Bronchial epithelial cell (primary cell): ENCODE measurements at places on chromosomes 4 and X.

GRCh38 chr4:113311047-113311446 is 261.6 kb downstream of the ANK2 start:
- peak; percentile 97 for DNase-seq

DNA sequence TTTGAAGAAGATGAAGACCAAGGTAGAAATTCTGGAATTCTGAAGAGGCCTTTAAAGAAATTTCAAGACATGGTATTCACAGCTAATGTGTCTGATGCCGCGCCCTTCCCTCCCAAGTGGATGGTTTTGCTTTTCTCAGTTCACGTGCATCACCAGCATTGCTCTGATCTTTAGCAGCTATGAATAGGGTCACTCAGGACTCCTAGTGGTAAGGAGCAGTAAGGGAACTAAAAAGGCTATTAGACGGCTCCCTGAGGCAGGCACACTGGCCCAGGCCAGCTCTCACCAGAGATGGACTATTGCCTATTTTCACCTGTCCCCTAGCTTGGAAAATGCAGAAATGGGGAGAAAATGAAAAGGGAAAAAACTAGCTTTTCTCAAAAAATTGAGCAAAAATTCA is 447.5 kb upstream of the RASGEF1B start:
- DNase-seq, result peak; percentile 23

DNA sequence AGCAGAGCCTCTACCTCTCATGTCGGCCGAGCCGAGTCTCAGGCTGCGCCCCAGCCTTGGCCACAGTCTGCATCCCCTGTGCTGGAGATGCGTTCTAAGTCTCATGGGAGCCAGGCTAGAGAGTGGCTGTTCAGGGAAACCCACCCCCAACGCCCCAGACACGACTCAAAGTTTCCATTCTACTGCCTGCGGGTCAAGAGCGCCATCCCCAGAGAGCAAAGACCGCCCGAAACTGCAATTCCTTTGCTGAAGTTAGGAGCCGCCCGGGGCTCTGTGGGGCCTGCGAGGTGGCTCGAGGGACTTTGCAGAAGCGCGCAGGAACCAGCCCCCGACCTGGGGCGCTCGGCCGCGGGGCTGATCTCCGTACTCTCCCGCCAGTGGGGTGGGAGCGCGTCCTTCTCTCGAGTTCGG is 10.0 kb upstream of the ELF4 start:
- no peak for DNase-seq

DNA sequence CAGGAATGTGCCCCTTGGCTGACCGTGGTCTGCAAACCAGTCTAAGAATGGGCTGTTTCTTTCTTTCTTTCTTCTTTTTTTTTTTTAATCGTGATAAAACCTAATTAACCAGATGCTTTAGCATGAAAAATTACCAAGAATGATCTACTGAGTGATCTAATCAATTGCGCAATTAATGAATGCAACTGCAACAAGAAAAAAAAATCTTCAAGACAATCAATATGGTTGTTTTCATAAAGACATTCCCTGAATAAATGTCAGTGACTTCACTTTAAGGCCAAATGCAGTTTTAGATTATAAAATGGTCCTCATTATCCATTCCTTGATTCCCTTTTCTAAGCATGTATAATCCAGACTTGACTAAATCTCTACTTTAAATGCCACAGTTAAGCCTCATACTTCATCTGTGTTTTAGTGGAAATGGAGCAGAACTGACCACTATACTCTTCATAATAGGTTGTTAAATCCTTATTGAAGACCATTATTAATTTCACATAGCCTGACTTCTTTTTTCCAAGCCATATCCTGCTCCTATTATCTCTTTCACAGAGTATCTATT is 51.6 kb upstream of the SETD7 start:
- no peak for DNase-seq

- DNase-seq, result no peak
Measured at GRCh38 chr4:166802346-166802745, 431.9 kb downstream of the SPOCK3 start.

DNA sequence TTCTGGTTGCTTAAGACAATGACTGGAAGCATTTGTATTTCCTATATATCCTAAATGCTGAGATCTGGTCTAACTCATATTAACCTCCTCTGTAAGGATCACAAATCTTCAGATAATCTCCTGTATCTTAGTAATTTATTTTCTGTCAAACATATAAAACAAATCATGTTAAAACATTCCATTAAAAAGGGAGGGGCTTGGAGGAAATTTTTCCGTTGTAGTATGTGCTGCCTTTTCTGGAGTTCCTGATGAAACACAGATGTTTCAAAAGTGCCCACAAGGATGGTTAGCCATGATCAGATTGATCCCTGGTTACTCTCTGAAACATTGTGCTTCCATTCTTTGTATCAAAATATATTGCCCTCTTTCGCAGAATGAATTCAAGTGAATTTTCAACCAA is 182.1 kb downstream of the TENM3 start:
- no peak for DNase-seq

- DNase-seq, result no peak
Measured at GRCh38 chr4:108350332-108350731, 181.6 kb upstream of the LEF1 start.

DNA sequence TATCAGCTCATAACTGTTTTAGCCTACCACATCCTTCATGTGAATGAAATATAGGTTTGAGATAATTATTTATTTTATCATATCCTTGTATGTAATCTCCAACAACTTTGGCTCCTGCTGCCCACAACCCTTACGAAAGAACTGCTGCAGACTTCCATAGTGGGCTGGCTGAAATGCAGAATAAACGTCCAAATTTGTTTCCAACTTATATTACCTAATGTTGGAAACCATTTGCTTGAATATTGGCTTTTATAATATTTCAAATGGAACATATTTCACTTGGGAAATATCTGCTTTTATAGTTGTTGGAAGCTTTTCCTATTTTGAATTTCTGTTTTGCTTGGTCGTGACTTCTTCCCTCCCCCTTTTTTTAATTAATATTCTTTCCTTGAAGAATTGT is 45.0 kb upstream of the ITM2A start:
- DNase-seq, result no peak

DNA sequence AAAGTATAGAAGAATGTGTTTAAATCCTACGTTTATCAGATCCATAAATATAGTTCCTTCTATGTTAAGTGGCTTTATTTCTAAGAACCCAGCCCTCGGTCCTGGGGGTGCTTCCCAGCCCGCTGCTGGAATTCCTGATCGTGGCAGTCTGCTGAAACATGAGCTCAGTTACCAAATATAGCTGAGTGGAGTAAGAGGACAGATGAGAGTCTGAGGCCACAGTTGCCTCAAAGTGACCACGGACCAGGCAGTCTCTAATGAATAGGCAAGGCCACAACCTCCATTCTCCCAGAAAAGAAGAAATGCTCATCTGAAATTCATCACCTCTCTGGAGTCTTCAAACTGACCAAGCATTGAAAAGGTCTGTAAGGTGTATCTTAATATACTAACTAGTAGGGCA is at the start of gene PALLD:
TSS of gene PALLD (plus strand) at position 219 of the 400 bp plus-strand sequence.
- DNase-seq, result no peak

DNA sequence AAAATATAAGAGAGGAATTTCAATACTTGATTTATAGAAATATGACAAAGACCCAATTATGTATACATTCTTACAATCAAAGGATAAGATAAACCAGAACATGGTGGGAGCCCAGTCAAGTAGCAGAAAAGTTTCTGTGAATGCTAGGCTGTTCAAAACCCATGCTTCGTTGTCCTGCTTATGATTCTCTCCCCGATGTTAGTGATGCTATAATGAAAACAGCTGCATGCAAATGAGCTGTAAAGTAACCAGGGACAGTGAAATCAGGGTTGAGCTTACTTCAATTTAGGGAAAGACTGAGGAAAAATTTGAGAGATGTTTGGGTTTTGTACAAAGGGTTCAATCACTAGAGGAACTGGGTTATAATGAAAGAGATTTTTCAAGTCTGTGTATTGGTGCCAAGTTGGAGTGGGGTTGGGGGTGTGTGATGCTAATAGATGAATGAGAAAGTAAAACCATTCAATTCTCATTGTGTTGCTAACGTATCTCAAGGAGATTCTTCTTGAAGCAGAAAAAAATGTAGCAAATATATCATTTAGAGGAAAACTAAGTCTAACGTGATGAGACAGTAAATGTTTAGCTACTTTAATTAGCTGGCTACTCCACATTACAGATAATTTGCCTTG is 59.3 kb upstream of the PPP1R2C start:
- DNase-seq, result no peak

DNA sequence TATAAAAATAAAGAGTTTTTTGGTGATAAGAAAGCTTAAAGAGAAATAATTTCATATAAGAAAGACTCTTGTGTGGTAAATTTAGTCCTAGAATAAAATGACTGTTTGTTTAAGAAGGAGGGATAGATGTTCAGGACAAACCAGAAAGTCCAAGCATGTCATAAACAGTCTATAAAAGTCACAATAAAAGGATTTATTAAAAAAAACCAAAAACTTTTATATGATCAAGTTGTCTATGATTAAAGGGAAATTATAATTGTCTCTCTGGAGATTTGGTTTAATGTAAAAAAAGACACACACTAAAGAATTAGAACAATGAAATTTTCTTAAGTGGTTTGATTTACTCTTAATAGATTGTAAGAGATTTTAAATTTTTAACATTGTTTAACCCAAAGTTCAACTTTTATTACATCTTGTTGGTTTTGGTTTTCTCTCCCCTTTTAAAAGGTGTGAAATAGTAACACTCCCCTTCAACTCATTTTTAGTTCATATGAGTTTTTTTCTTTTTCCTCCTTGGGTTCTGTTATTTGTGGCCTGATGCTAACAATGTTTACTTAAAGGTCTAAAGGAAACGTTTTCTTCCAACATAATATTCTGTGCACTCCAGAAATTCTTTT is 89.7 kb downstream of the PDHA2 start:
- no peak for DNase-seq

GRCh38 chrX:42628471-42628870 is 149.5 kb downstream of the PPP1R2C start:
- no peak for DNase-seq

GRCh38 chr4:121900132-121900983 is 30.1 kb upstream of the BBS7 start:
- DNase-seq, result peak; percentile 55

- DNase-seq, result no peak
Measured at GRCh38 chrX:119635799-119636198, 29.6 kb upstream of the NKRF start.

GRCh38 chr4:87093443-87094123 is 126.8 kb downstream of the KLHL8 start:
- DNase-seq, result peak; percentile 100

- DNase-seq, result peak; percentile 44
Measured at GRCh38 chrX:11970578-11971359, 167.5 kb upstream of the FRMPD4 start.

- DNase-seq, result no peak
Measured at GRCh38 chrX:16347968-16348670, 180.8 kb downstream of the MAGEB17 start.

GRCh38 chr4:168092176-168092712 is at the start of gene ANXA10:
Gene ANXA10 (plus strand): TSS chr4:168092537. CDS start chr4:168092701, 164 bp downstream.
- peak; percentile 8 for DNase-seq

GRCh38 chr4:94177822-94178221 is 29.8 kb upstream of the SMARCAD1 start:
- DNase-seq, result no peak

DNA sequence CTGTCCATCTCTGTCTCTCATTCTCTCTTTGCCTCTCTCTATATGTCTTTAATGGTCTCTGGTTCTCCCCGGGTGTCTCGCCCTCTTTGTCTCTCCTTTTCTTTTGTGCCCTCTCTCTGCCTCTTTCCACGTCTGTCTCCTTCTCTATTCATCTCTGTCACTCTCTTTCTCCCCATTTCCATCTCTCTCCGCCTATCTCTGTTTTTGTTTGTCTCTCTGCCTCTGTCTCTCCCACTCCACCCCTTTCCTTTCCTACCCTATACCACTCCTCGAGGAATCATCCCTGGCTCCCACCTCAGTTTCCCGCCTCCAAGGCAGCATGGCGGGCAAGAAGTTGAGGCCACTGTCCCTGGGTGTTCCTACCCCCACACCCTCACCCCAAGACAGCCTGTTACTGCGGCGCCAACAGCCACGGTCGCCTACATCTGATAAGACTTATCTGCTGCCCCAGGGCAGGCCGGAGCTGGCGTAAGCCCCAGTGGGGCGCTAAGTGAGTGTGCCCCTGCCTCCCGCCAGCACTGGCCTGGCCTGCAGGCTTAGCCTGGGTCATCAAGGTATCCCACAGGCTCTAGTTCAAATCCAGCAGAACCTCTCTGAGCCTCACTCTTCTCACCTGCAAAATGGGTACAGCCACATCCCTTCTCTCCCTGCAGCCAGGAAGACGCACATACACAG is 713 bp upstream of the GATA1 start:
- no peak for DNase-seq

DNA sequence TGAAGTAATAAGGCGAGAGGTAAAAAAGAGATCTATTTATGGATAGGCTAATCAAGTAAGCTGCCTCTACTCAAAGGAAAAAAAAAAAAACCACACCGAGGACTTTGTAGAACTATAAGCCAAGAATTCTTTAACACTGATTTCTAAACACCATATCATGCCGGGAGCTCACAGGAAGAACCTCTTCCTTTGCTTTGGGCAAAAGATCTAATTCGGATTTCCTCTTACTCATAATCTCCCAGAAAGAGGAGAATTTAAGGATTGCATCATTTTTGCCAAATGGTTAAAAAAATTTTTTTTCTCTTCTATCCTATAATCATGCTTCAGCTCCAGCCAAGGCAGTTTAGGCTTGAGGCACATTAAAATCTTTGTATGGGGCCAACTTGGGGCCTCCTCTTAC is 95.5 kb downstream of the ZNF827 start:
- DNase-seq, result peak; percentile 66

DNA sequence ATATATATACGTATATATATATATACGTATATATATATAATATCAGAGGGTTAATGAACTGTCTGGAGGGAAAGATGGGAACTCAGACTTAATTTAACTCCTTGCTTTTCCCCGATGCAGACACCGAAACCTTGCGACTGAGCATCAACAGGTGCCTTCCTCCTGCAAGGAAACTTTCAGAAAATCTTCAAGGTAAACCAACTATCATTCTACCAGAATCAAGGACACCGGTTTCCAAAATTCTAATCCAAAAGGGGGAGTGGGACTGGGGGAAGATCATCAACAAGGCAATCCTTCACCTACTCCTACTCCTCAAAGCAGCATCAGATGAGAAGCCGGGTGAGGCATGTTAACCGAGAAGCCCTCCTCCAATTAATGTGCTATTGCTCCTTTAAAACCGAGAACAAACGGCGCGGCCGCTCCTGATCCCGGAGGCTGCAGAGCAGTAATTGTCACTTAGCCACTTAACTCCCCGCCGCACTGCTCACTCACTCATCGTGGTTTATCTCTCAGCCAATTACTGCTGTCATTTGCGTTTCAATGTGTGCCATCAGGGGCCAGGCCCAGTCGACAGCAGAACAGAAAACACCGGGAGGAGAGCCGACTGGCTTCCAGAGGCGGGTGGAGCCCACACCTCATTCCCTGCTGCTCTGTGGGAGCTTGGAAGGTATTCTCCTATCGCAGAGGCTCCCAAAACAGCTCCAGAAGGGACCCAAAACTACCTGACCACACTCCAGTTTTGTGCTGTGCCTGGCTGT is 61.7 kb downstream of the MAML3 start:
- DNase-seq, result no peak

- DNase-seq, result peak; percentile 16
Measured at GRCh38 chr4:32499171-32499570, 1779.0 kb downstream of the PCDH7 start.

- no peak for DNase-seq
Measured at GRCh38 chr4:153062652-153063168, 126.6 kb downstream of the FHDC1 start.

- peak; percentile 29 for DNase-seq
Measured at GRCh38 chr4:148065075-148065474, 333.2 kb downstream of the ARHGAP10 start.
